ENCODE measurements at places on chromosomes 13 and 19.
A peak's percentile ranks its signal among the peaks of the same experiment; 100 is the strongest.

DNA sequence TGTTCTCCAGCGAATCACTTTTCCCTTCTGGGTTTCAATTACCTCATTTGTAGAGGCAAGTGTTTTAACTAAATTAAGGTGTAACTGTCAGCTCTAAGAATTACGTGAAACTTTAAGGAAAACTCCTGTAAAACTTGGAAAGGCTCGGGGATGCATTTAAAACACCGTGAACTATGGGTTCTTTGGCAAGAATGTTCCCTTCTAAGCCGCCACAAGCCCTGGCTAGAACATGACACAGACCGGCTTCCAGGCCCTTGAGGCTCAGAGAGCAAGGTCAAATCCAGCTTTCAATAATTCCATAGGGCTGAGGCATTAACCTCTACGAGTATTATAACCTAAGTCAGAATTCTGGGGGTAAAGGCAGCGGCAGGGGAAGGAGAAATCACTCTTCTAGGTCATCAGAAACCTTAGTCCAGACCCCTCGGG lies 685 bp downstream of the VWA8 start:
- DNase-seq: no peak

DNA sequence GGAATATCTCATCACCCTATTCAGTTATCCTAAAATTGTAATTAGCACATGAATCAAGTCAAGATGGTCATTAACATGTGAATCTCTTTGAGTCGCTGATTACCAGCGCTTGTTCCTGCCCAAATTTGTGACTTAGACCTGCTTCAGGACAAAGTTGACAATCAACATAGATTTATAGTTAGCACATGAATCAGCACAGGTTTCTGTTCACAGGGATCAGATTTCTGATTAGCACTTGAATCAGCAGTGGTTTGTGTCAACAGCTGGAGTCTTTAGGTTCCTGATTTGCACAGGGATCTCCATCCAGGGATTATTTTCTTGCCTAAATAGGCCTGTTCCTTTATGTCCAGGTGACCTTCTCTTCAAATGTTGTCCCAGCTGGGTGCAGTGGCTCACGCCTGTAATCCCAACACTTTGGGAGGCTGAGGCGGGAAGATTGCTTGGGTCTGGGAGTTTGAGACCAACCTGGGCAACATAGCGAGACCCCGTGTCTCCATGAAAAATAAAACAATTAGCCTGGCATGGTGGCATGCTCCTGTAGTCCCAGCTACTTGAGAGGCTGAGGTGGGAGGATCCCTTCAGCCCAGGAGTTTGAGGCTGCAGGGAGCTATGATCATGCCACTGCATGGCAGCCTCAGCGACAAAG lies 3.8 kb upstream of the LRFN3 start:
- DNase-seq: peak; percentile 25

GRCh38 chr13:93771782-93772181 lies 545.2 kb downstream of the GPC6 start:
- no peak for DNase-seq

DNA sequence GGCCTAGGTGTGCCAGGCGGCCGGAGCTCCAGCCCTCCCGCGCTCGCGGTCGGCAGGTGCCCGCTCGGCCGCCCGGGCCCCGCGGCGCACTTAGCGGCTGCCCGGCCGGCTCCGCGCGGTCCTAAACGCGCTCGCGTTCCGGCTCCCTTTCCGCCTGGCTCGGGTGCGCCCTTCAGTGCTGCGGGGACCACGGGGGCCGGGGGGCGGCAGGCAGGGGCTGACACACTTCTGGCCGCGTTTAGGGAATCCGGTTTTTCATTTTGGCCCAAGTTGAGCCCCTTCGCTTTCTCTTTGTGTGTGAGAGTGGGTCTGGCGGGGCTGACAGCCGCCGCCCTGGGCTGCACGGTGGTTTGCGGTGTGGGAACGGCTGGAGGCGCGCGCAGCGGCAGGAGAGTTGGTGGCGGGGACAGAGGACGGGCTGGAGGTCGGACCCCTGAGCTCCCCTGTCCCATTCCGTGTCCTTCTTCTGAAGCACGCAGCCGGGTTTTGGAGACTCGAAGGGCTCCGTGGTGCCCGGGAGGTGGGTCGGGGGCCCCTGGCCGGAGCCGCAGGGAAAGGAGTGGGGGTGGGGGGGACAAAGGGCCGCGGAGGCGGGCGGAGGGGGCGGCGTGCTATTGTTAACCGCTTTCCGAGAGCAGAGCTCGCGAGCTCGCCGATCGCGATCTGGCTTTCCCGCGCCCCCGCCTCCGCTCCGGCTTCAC lies 3.1 kb downstream of the FGF9 start:
- no peak for DNase-seq

- DNase-seq: no peak
Measured at GRCh38 chr19:47637550-47637949, 28.6 kb downstream of the BICRA start.
